ENCODE measurements at places on chromosomes 2 and 18.

GRCh38 chr18:76662626-76663025 is 159.7 kb upstream of the ZNF236 start:
- no peak for DNase-seq

DNA sequence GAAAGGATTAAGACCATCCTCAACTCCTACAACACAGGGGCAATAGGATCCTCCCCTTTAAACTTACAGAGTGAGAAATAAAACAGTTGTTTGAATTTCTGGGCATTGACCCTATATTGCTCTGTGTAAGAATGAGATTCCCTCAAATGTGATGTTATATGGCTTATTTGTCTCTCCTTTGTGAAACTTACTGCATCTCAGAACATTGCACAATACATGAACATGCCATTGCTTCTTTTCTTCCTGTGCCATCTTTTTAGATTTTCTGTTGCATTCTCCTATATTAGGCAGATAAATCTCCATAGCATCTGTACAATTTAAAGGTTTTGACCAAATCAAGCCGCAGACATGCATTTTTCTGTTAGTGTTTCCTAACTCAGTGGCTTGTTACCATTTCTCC is 941.9 kb upstream of the FANCL start:
- DNase-seq: no peak

DNA sequence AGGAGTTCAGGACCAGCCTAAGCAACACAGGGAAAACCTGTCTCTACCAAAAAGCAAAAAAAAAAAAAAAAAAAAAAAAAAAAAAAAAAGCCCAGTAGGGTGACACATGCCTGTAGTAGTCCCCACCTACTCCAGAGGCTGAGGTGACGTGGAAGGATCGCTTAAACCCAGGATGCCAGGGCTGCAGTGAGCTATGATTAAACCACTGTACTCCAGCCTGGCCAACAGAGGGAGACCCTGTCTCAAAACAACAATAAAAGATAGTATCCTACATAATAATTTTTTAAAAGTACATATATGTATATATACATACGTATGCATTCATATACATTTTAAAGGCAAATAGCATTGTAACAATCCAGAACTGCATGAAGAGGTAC is 51.7 kb downstream of the SOS1 start:
- DNase-seq: peak; percentile 27

GRCh38 chr2:118055512-118056164 is 32.6 kb upstream of the INSIG2 start:
- no peak for DNase-seq

- DNase-seq: no peak
Observed at GRCh38 chr2:196431076-196431475, 208.4 kb upstream of the CCDC150 start.

DNA sequence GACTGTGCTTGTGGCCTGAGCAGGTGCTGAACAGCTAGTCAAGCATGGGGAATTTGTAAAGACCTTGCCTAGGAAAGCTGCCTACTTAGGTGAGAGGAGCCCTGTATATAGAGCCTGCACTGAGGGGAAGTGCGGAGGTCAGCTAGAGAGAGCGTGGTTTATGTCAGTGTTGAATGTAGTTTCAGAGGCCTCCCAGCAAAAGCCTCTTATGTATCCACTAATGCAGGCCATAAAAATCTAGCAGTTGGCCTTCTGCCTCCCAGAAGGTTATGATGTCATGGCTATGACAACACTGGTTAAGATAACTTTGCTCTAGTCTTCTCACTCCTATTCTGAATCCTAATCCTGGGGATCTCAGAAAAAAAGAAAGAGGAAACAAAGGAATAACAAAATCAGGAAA is 88.9 kb downstream of the ASXL3 start:
- DNase-seq: no peak

GRCh38 chr2:199470672-199471442 is 13.1 kb upstream of the SATB2 start:
- DNase-seq: no peak

- no peak for DNase-seq
Observed at GRCh38 chr18:29629493-29630036, 1413.0 kb downstream of the DSC3 start.

- DNase-seq: no peak
Observed at GRCh38 chr2:86492048-86492453, 50.9 kb downstream of the KDM3A start.

GRCh38 chr2:191738003-191738402 is 60.1 kb downstream of the NABP1 start:
- no peak for DNase-seq

DNA sequence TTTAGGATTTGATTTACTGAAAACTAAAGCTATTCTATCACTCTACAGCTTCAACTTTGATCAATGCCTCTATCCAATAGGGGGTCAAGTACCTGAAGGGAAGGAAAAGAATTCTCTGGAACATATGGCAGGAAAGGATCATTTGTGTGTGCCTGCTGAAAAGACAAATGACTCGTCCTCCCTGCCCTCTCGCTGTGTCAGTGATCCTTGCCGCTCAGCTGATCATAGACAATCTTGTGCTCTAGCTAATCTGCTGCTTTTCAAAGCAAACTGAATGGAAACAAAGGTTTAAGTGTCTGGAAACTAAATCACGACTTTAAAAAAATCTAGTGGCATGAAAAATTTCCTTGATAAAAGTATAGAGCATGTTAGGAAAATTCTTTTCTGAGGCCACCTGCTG is 75.6 kb upstream of the CPO start:
- no peak for DNase-seq

GRCh38 chr2:60023256-60023985 is 530.0 kb downstream of the BCL11A start:
- no peak for DNase-seq

DNA sequence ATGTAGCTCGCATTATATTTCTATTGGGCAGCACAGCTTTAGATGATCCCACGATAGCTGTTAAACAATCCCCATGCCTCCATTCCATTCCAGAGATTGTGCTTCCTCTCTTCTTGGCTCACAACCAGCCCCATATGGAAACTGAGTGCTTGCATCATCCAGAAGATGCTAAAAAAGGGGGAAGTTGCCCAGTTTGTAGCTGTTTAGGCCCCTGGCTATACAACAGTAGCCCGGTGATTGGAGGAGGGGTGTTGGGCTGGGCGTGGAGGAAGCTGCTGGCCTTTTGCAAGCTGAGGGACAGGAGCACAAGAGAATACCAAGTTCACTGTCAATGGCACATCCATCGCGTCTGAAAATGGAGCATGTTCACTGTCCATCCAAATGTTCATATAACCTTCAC is 360.2 kb downstream of the ALK start:
- no peak for DNase-seq

DNA sequence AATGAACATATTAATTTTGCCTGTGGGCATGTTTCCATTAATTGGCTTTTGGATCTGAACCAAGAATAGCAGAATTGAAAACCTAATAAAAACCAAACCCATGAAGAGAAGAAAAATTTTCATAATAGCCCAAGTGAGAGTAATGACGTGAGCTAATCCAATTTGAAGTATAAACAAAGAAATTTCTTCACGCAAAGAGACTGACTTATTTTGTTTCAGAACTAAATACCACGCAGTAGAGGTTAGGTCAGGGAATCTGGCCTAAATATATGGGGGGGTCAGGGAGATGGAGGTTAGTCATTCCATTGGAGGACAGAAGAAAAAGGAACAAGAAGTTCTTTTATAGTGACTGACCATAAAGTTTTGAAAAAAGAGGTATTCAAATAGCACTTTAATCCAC is 94.1 kb upstream of the CYP1B1 start:
- DNase-seq: no peak

DNA sequence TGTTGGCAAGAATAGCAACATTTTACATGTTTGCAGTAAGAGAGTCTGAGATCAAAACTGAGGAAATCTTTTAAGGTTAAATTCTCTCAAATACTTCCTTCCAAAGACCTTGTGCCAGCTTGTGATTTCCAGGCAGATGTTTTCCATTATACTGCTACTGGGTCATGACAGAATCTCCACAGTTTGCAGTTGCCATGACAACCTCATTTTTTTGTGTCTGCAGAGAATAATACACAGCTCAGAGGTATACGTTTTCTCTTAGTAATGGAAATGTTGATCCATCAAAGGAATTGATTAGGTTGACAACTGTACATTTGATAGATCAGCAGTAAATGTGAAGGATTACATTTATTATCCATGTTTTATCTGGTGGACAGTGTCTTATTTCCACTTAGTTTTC is 29.1 kb upstream of the CSRNP3 start:
- no peak for DNase-seq

- no peak for DNase-seq
Observed at GRCh38 chr2:18855027-18855426, 265.7 kb upstream of the NT5C1B start.

DNA sequence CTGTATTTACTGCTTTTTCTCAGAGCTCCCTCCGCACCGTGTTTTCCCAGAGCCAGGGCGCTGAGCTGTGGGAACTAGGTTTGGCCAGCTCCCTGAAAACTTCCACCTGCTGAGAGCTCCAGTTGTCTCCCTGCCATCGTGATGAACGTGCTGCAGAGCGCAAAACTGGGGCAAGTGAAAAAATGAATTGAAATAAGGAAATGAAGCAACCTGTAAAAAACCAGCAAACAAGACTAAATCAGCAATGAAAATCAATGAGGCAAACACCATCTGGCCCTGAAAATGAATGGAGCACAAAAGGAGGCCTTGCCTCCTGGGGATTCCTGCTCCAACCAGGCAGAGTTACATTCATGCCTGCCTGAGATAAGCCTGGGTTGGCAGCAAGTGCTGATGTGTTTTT is 129.9 kb downstream of the MARCHF4 start:
- DNase-seq: no peak

DNA sequence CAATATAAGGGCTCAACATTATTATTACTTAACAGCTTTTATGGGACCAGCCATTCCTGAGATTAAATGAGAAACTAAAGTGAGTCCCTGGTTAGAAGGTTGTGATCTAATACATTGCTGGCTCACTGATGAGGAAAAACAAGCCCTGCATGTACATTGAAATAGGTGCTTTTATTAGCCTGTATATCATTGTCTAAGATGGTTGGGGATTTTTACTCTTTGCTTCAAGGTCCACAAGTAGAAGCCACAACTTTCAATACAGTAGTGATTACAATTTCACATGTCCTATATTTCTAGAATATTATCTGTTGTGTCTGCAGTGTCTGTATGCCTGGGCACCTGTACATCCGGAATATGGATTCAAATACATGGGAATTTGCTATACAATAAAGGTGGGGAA is 104.1 kb upstream of the FZD5 start:
- DNase-seq: no peak

GRCh38 chr2:26534098-26534864 is 56.4 kb upstream of the OTOF start:
- DNase-seq: no peak

GRCh38 chr2:139963863-139964355 is 1183.7 kb upstream of the NXPH2 start:
- no peak for DNase-seq

GRCh38 chr18:47680488-47680887 is 250.0 kb downstream of the SMAD2 start:
- DNase-seq: no peak

DNA sequence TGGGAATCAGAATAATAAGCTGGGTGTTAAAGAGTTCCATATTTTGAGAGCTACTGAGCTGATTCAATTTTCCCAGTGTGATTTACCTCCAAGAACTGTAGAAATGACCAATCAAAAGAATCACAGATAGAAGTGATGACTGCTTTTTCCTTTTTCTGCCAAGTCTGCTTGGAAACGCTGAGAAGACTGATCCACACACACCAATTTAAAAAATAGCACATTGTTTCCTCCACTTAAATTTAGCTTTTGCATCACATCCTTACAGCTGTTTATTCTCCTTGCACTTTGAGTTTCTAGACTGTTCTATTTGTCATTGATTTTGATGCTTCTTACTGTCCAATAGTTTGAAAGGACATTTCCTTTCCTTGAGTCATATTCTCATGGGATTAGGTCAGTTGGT is 590.3 kb upstream of the CHAC2 start:
- no peak for DNase-seq

GRCh38 chr18:40485318-40485717 is 1469.7 kb upstream of the PIK3C3 start:
- DNase-seq: no peak

GRCh38 chr2:150887926-150888325 is 373.7 kb downstream of the RBM43 start:
- DNase-seq: no peak

DNA sequence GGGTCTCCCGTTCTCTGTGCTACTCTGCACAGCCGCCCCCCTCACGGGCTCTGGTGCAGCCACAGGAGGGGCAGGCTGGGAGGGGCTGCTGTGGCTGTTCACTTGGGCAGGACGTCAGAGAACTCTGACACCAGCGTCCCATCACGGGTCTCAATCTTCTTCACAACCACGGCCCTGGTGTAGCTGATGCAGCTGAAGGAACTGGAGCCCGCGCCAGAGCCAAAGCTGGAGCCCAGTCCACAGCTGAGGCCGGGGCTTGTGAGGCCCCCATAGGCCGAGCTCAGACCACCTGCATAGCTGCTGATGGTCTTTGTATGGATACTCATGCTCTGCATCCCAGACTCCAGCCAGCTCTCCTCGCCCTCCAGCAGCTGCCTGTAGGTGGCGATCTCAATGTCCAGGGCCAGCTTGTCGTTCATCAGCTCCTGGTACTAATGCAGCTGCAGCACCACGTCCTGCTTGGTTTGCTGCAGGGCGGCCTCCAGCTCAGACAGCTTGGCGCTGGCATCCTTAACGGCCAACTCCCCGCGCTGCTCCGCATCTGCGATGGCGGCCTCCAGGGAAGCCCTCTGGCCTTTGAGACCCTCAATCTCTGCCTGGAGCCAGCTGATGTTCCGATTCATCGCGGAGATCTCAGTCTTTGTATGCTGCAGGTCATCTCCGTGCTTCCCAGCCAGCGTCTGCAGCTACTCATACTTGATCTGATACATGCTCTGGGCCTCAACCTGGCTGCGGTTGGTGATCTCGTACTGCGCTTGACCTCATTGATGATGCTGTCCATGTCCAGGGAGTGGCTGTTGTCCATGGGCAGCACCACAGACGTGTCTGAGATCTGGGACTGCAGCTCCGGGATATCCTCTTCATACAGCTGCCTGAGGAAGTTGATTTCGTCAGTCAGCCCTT is 7.4 kb upstream of the DUSP19 start:
- no peak for DNase-seq

DNA sequence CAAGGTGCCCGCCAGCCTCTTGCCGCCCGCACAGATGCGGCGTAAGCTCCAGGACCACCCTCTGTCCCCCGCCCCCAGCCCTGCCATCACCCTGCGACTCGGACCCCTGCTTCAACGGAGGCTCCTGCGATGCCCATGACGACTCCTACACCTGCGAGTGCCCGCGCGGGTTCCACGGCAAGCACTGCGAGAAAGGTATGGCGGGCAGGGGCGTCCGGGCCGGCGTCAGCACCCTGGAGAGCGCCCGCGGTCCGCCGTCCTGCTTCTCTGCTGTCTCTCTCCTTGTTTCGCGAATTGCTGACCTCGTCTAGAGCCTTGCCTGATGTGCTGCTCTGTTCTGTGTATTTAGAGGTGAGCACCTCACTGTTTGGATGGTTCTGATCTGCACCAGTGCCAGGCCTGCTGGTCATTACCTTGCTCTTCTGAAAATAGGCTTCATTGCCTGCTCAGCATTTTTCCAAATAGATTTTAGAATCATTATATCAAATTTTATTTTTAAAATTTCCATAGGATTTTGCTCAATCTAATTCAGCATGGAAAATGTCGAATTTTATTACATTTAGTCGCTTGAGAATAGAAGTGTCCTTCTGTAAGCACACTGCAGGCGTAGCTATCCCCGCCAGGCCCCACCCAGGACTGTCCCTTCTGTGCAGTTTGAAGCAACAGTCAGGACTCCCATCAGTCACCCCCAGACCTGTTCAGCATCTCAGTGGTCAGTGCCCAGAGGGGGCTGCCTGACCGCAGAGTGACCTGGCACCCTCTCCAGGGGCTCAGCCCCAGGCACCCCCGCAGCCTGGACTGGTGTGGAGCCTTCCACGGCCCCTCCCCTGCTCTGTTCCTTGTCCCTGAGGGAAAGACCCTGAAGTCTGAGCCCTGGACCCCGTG is 51.6 kb downstream of the SNED1 start:
- DNase-seq: no peak
